NCI-H526 treated with DMSO at 0.1 percent for 48 hours (cell line): ENCODE measurements at places on chromosomes 16 and 17.

GRCh38 chr17:45123930-45124796 is 8.2 kb downstream of the PLCD3 start:
- no peak for DNase-seq

DNA sequence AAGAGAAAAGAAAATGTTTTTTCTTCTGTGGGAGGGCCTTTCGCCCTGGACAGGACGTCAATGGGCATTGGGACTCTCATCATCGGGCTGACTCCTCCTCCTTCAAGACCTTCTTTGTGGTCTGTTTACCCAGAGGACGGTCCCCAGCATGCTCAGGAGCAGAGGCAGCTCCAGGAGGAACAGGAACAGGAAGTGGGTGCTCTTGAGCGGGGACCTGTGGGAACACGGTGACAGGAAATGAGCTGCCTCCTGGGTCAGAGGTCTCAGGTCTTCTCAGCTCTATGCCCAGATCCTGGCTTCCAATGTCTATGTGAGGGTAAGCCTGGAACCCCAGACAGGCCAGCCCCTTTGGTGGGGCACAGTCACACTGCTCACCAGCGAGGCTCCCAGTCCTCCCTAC is 12.2 kb downstream of the CD300LD start:
- DNase-seq, result no peak

- no peak for DNase-seq
These were observed 6.8 kb downstream of the ANKFY1 start for GRCh38 chr17:4256952-4257351.

- no peak for DNase-seq
These were observed 38.7 kb upstream of the NFAT5 start for GRCh38 chr16:69526831-69527655.

DNA sequence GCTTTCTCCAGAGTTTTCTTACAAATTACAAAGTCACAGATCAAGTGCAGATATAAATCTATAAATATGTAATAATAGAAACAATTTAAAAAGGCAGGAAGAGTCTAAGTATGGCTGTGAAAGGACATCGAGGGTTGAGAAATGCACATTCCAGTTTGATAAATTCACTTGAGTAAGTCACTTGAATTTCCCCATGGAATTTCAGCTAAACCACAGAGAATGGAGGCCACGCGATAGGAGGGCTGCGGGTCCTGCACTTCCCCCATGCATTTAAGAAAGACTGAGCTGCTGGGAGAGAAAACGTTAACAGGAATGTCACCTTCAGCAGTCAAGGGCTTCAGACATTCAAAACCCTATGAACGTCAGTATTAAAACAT is 6.1 kb upstream of the MXRA7 start:
- DNase-seq, result no peak

- DNase-seq, result no peak
These were observed 383.3 kb upstream of the ASIC2 start for GRCh38 chr17:33676444-33676843.

GRCh38 chr17:45578516-45579455 is 88.3 kb upstream of the PLEKHM1 start:
- DNase-seq, result no peak

DNA sequence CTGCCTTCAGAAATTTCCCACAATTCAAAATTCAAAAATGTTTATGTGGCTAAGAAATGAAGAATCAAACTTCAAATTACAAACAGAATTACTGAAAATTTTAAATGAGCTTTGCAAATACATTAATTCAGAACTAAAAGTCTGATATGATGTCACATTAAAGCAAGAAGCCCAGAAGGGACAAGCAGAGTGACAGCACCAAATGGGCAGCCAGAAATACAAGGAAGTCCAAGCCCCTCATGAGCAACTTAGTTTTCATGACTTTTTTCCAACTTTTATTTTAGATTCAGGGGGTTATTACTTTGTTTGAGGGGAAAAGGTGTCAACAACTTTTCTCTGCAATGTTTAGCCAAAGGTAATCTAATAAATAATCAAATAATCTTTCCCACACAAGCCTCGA is 21.5 kb downstream of the UBE2G1 start:
- DNase-seq, result no peak

DNA sequence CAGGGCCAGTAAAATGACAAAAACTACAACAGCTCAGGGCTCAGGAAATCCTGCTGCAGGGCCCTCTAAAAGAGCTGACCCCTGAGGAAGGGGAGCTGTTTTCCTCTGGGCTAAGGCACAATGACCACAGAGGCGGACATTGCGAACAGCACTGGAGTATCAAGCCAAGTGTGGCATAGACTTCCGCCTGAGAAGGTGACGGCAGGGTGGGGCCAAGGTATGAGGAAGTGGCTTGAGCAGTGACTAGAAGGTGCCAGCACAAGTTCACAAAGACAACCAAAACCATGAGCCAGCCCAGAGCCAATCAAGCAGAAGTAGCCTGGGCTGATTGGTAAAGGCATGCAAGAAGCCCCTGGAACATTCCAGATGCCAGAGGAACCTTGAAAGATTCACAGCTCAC is 13.9 kb downstream of the ERN2 start:
- no peak for DNase-seq

GRCh38 chr16:88274847-88275246 is 107.9 kb upstream of the ZNF469 start:
- no peak for DNase-seq

GRCh38 chr16:74051-74746 is 1.8 kb upstream of the RHBDF1 start:
- DNase-seq, result no peak

DNA sequence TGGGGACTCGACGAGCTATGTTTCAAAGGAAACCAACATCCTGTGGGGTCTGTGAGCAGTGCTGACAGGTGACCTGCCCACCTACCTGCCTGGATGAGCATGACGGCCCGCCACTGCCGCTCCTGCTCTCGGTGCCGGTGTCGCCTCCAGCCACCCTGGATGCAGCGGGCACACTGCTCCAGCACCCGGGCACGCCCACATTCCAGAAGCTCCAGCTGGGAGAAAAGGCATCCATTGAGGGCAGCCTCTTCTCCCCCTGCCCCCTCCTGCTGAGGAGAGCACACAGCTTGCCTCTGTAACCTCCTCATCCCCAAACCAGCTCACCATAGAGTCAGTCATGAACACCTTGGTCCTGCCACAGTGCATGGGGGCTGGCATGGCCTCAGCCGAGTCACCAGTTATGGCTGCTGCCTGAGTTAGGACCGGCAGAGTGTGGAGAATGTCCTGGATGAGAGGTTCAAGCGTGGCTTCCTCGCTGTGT is 14.3 kb downstream of the ZNHIT3 start:
- DNase-seq, result no peak

GRCh38 chr16:55189682-55190636 is 134.0 kb upstream of the IRX6 start:
- no peak for DNase-seq

DNA sequence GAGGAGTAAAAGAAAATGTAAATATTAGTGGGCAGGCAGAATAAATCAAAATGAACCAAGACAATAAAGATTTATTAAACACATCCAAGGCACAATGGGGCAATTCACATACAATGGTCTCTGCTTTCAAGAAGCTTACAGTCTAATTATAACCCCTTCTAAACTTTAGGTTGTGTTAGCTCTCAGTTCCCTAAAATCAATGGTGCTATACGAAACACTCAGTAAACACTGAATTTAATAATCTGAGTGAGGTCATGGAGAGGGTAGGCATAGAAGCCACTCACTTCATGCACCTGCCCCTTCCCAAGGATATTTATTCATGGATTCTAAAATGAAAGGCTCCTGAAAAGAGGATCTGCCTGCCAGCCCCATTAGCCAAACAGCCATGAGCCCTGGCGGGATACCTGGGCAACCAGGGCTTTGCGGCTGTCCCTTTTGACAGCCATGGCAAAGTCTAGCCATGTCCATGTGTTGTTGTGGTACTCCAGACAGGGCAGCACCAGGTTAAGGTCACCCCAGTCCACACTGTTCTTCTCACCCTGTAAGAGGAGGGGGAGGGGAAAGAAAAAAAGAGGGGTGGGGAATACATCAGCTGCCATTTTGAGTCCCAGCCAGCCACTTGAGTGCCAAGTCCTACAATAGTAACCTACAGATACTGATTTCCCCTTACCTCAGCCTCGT is 1.4 kb upstream of the RSKR start:
- no peak for DNase-seq

- DNase-seq, result no peak
These were observed 32.0 kb upstream of the PLLP start for GRCh38 chr16:57316390-57317017.

- DNase-seq, result peak; percentile 47
These were observed 36.5 kb upstream of the TOB1 start for GRCh38 chr17:50902372-50903353.

DNA sequence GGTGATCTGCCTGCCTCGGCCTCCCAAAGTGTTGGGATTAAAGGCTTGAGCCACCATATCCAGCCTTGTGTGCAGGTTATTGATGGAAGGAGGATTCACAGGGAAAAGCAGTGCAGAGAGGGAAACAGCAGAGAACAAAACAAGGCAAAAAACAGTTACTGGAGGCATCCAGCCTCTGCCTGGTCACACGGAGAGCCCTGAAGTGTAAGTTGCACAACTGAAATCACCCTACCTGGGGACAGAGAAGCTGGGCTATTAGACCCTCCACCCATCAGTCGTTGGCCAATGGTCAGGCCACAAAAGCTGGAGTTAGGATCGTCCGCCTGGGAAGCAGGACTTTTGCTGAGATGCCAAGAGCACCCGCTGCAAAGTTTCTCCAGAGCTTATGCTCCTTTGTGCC is 57.9 kb upstream of the BCO1 start:
- DNase-seq, result no peak

GRCh38 chr16:64983963-64984362 is 137.9 kb downstream of the CDH11 start:
- peak; percentile 3 for DNase-seq

DNA sequence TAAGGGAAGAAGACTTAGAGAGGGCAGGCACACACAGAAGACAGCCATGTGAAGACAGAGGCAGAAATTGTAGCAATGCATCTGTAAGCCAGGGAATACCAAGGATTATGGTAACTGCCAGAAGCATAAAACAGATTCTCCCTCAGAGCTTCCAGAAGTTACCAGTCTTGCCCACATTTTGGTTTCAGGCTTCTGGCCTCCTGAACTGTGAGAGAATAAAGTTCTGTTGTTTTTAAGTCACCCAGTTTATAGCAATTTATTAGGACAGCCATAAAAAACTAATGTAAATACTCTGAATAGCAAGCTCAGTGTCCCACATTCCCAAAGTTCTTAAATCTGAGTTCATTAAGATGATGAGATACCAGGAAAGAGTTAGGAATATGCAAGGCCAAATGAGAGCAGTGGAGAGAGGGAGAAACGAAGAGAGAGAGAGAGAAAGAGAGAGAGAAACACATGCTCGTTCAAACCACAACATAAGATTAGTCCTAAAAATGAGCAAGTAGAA is 123.4 kb downstream of the HS3ST3A1 start:
- no peak for DNase-seq

DNA sequence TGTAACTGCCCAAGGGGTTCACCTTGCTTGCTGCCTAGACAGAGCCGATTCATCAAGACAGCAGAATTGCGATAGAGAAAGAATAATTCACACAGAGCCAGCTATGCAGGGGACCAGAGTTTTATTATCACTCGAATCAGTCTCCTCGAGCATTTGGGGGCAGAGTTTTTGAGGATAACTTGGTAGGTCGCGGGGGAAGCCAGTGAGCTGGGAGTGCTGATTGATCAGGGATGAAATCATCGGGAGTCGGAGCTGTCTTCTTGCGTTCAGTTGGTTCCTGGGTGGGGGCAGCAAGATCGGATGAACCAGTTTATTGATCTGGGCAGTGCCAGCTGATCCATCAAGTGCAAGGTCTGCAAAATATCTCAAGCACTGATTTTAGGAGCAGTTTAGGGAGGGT is 9.1 kb downstream of the ITGAM start:
- DNase-seq, result no peak

- no peak for DNase-seq
These were observed 68.6 kb downstream of the EMP2 start for GRCh38 chr16:10511829-10512228.

- DNase-seq, result peak; percentile 78
These were observed at the start of gene CNTNAP1 for GRCh38 chr17:42681976-42682721. Gene CNTNAP1 (plus strand): TSS chr17:42682531. CDS start chr17:42682830, 299 bp downstream.

DNA sequence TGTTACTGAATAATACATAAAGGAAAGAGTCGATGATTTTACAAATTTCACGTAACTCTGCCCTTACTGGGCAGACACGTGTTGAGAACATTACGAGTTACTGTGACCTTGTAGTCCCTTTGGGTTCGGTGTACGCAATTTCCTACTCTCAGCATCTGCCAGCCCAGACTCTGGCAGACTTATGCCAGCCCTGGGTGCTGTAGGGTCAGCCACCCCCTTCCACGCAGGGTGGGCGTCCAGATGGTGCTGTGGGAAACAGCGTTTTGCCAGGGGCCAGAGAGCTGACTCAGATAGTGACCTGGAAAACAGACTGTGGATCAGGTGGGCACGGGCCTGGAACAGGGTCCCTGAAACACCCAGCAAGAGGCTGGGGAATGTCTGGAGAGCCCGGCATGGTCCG is 148.9 kb downstream of the RPTOR start:
- DNase-seq, result no peak

DNA sequence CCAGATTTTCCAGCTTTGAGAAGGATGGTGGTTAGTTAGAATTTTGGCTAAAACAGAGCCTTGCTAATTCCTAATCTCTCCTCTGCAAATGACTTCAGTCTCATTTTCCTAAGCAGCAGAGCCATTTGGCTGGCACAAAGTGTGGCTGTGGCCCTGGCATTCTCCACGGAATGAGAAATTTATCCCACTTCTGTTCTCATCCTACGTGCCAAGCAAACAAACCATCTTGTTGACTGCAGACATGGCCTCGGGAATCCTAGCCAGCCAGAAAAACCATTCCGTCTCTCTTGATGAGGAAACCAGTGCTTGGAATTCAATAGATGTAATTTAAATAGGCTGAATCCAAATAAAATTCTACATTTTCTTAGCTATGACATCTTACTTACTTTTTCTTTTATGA is 34.1 kb upstream of the ELAC2 start:
- DNase-seq, result no peak

DNA sequence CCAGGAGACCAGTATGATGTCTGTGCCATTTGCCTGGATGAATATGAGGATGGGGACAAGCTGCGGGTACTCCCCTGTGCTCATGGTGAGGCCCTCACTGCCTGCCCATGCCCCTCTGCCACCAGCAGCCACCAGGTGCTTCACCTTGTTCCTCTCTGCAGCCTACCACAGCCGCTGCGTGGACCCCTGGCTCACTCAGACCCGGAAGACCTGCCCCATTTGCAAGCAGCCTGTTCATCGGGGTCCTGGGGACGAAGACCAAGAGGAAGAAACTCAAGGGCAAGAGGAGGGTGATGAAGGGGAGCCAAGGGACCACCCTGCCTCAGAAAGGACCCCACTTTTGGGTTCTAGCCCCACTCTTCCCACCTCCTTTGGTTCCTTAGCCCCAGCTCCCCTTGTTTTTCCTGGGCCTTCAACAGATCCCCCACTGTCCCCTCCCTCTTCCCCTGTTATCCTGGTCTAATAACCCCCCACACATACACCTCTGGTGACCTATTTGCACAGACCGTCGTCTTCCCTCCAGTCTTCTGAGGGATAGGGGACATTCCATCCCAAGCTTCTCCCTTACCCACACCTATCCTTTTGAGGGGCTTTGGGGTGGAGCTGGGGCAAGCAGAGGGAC is 3.7 kb downstream of the PFN1 start:
- DNase-seq, result no peak

- DNase-seq, result no peak
These were observed 20.7 kb upstream of the PLCG2 start for GRCh38 chr16:81758376-81758775.

- peak; percentile 47 for DNase-seq
These were observed 1.3 kb downstream of the RBBP6 start for GRCh38 chr16:24540602-24541210.
